ENCODE measurements at places on chromosomes 1 and 21. TPM values are rescaled to one million over a fixed set of nuclear protein-coding genes. Genes with fewer than 3 reads are reported as not detected.

The GBP6 gene
- total RNA-seq = 0.14 TPM

The GJC2 gene
- total RNA-seq = 1.2 TPM

The STIL gene
- total RNA-seq = 0.64 TPM

The DRAXIN gene
- 0.15 TPM for total RNA-seq

The PGLYRP4 gene
- total RNA-seq = not detected

The TFAP2E gene
- total RNA-seq = not detected

Measured in heart right ventricle (tissue), 16 donors.